ENCODE measurements at places on chromosomes 4 and X. TPM values are rescaled to one million over a fixed set of nuclear protein-coding genes. Genes with fewer than 3 reads are reported as not detected.

DNA sequence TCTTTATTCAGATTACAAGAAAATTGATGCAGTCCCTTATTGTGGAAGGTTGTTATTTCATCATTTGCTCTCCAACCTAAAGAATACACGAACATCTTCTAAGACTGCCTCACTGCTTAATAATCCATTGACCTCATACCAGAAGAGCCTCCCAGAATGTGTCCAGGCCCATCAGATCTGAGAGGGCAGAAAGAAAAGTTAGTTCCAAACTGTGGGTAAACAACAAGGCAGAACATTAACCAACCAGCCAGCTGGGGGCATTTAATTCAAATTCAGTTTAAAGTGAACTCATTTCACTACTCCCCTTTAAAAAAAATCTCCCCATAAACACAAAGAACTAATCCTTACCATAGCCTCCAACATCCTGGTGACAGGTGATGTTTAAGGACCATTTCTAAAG, 13.8 kb downstream of the GPC4 start:
- no peak for DNase-seq

- no peak for DNase-seq
Observed at GRCh38 chrX:130877892-130878341, 25.1 kb downstream of the ENOX2 start.

- no peak for DNase-seq
Observed at GRCh38 chrX:37976153-37976552, 30.2 kb upstream of the SYTL5 start.

GRCh38 chrX:57918750-57919436, 8.6 kb upstream of the ZXDA start:
- peak; percentile 16 for DNase-seq

DNA sequence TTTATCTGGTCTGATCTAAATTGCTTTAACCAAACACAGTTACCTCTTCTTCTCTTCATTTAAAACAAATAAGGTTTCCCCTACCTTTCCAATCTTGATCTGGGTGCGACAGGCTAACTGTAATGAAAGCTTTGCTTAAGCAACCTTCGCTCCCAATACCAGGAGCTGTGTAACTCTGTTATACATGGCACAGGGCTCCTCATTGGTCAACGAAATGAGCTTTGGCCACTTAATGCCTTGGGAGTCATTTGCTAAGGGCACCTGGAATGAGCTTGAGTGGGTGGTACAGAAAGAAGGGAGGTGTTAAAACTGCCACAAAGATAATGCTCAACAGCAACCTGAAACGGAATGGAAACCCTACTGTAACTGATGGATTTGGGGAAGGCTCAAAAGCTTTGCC, 140.5 kb downstream of the CHRNA9 start:
- DNase-seq = no peak

DNA sequence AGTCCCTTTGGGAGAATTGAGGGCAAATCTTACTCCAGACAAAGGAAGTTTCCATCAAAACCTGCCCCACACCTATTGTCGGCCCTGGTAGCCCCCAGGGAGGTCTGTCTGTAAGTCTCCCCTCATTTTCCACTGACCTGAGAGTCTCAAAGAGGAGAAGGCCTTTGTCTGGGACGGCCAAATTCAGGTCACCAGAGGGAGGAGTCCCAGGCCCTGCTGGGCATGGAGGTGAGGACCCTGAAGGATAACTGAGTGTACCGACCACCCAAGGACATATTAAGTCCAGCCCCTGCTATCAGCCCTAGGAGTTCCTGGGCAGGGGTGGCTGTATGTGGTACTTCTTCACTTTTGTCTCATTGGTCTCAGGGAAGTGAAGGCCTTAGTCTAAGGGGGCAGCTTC, 229.9 kb downstream of the FGF13 start:
- no peak for DNase-seq

DNA sequence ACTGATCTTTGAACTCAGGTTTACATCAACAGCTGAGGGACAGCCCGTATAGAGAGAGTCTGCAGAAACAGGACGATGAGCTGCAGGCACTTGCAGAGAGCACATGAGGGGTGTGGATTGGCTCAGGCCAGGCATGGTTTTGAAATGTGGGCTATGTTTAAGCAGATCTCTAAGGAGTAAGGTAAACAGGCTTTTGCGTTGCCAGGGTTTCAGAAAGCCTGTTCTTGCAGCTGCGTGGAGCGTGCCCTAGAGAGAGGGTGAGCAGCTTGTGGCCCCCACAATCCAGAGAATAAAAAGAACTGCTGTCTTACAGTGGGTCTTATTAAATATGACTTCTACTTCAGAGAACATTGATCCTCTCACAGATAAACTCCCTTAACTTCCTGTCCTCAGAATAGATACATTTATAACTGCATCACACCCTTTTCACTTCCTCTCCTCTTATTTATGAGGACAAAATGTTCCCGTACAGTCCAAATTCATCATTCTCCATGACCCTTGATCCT, 64.1 kb downstream of the TMA16 start:
- DNase-seq = peak; percentile 12

- DNase-seq = no peak
Observed at GRCh38 chr4:106522839-106523238, 154.3 kb upstream of the GIMD1 start.

DNA sequence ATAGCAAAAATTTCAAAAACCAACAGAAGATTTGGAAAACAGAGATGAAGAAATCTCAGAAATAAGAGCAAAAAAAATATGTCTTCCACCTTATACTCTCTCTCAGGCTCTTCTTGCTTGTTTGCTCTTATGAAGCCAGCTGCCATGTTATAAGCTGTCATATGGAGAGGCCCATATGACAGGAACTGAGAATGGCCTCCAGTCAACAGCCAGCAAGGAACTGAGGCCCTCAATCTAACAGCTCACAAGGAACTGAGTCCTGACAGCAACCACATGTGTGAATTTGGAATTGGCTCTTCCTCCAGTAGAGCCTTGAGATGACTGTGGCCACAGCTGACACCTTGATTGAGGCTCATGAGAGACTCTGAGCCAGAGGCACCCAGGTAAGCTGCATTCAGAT, 51.3 kb upstream of the MAOA start:
- no peak for DNase-seq

- peak; percentile 7 for DNase-seq
Observed at GRCh38 chr4:40576651-40577480, 52.8 kb downstream of the RBM47 start.

GRCh38 chr4:153451911-153452657, 14.1 kb upstream of the TMEM131L start:
- DNase-seq = no peak

GRCh38 chrX:15546745-15547144, 46.1 kb downstream of the BMX start:
- DNase-seq = no peak

GRCh38 chr4:122652379-122652778, 31.5 kb upstream of the IL21 start:
- peak; percentile 77 for DNase-seq

- no peak for DNase-seq
Observed at GRCh38 chr4:89939994-89940393, 45.3 kb downstream of the MMRN1 start.

DNA sequence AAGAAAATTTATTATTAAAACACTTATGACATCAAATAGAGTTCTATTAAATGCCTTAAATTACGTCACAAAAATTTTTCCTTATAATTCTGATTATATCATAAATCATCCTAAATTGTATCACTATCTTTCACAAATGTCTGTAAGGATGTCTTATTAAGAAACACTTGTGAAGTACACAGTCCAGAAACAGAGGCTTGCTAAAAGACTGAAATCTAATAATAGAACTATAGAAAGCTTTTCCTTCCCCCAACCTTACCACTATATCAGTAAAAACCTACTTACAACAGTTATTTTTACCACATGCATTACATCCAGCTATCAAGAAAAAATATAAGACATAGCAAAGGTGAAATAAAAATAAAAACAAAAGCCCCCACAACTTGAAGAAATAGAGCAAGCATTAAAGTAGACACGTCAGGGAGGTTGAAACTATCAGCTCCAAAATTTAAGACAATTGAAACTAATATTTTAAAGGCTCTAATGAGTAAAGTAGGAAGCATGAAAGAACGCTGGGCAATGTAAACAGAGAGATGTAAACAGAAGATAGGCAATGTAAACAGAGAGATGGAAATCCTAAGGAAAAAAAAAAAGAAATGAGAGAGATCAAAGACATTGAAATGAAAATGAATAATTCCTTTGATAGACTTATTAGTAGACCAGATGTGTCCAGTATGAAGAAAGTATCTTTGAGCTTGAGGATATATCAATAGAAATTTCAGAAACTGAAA, 94.9 kb upstream of the TECRL start:
- DNase-seq = no peak

DNA sequence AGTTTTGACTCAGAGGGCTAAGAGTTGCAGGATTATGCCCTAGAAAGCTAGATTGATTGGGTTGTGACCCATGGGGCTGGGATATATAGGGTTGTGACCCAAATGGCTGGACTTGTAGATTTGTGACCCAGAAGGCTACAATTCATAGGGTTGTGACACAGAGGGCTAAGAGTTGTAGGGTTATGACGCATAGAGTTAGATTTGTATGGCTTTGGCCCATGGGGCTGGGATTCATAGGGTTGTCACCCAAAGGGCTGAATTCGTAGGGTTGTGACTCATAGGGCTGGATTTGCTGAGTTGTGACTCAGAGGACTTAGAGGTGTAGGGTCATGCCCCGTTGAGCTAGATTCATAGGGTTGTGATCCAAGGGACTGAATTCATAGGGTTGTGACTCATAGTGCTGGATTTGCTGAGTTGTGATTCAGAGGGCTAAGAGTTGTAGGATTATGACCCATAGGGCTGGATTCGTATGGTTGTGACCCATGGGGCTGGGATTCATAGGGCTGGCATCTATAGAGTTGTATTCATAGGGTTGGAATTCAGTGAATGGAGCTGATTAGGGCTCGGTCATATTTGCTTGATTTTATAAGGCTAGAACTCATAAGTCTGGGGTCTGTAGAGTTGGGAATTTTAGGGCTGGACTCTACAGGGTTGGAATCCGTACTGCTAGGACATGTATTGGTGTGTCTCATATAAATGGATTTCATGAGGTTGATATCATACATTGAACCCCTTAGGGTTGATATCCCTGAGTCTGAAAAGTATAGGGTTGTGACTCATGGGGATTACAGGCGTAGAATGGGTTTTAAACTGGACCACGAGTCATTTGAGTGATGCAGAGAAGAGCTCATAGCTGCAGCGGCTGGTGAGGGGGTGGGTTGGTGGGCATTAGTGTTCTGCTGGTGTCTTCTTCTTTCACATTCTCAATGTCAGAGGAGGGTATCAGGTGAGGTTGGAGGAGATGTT, 125.7 kb downstream of the CRLF2 start:
- no peak for DNase-seq

- DNase-seq = no peak
Observed at GRCh38 chrX:11187001-11187400, 75.9 kb downstream of the HCCS start.

GRCh38 chr4:153209410-153209809, 5.2 kb downstream of the TRIM2 start:
- DNase-seq = no peak

- no peak for DNase-seq
Observed at GRCh38 chrX:96591421-96591820, 93.2 kb upstream of the DIAPH2 start.

The IL3RA gene
- not detected for total RNA-seq

The KLHL4 gene
- not detected for total RNA-seq

The ARR3 gene
- total RNA-seq = not detected

The APEX2 gene
- 33.0 TPM for total RNA-seq

The MAOA gene
- 0.60 TPM for total RNA-seq

The EXOC1L gene
- total RNA-seq = not detected

The FGFRL1 gene
- 18.0 TPM for total RNA-seq

The JAKMIP1 gene
- 5.6 TPM for total RNA-seq

Measured in activated CD8-positive, alpha-beta T cell treated with anti-CD3 and anti-CD28 coated beads for 36 hours (primary cell).